Liver (tissue), 10 donors: ENCODE measurements at places on chromosomes 5 and 9. TPM values are rescaled to one million over a fixed set of nuclear protein-coding genes. Genes with fewer than 3 reads are reported as not detected.

CSNK1A1 gene
- polyA plus RNA-seq, result 54.5 TPM

PTGES gene
- polyA plus RNA-seq, result 0.07 TPM

DNA sequence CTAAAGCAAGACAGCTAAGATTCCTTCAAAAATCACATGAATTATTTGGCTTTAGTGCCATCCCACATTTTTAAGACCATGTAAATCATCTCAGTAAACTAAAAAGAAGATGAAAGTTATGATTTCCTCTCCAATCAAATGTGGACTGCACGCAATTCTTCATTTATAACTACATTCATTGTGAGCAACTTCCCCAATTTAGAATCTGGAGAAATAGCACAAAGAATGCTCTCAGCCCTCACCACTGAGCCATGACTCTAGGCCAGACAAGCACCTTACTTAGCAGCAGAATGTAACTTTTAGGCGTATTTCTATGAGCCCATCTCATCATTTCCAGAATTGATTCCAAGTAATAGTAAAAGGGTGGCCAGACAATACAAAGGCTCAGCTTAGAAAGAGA, 616.6 kb downstream of the TLE1 start:
- no peak for DNase-seq

DNA sequence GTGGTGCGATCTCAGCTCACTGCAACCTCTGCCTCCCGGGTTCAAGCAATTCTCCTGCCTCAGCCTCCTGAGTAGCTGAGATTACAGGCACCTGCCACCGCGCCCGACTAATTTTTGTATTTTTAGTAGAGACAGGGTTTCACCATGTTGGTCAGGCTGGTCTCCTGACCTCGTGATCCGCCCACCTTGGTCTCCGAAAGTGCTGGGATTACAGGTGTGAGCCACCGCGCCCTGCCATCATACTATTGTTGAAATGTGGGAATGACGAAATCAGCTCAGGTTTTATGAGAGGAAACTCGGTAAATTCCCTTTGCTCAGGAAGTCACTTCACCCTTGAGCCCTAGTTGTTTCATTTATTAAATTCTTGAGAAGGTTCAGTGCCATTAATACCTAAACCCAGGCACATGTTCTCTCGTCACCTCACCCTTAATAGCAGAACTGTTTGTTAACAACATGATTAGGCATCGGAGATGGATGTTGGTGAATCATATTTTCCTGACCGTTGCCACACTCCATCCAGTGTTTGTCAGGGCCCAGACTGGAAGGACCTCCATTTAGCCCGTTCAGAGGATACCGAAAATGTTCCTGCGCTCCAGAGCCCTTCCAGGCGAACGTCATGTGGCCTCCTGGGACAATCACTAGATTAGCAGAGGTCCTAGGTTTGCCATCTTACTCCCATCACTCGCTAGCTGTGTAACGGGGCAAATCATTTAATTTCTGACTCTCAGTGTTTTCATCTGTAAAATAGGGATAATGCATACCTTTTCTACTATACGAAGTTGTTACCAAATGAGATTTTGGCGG, 20.0 kb upstream of the CREBRF start:
- DNase-seq, result no peak
